HEK293T (cell line): ENCODE measurements at places on chromosomes 5 and 9.

DNA sequence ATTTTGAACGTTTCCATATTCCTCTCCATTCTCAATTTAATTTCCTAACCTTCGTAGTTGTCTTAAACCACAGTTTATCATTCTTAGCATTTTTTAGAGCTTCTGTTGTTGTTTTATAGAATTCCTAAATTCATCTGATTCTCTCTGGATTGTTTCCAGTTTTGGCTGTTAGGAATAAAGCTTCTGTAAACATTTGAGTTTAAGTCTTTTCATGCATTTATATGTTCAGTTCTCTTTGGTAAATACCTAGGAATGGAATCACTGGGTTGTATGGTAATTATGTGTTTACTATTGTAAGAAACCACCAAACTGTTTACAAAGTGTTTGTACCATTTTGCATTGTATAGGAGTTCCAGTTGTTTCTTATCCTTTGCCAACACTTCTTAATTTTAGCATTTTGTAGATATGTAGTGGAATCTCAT lies 29.7 kb downstream of the GPR21 start:
- DNase-seq: no peak

GRCh38 chr5:135441350-135441831 lies 5.8 kb downstream of the DCANP1 start:
- DNase-seq: no peak

DNA sequence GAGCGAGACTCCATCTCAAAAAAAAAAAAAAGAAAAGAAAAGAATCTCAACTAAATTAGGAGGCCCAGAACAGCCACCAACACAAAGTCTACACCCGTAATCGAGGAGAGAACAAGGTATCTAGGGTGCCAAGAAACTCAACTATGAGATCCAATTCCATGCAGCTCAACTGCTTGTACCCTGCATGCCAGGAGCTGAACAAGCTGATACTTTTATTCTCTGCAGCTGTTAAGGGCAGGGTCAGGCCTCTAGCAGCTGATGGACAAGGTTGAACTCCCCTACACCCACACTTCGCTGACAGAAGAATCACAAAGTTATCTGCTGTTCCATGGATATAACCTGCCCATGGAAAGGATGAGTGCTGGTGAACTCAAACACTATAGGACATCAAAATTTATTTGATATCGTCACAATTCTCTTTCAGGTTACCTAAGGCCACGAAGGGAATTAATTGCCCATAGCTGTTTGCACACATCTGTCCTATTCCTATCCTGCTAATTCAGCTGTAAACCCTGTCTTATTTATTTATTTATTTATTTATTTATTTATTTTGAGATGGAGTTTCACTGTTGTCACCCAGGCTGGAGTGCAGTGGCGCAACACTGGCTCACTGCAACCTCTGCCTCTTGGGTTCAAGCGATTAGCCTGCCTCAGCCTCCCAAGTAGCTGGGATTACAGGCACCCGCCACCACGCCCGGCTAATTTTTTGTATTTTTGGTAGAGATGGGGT lies 20.7 kb downstream of the UBAP2 start:
- no peak for DNase-seq

GRCh38 chr9:33800886-33801285 lies 5.5 kb downstream of the PRSS3 start:
- no peak for DNase-seq

DNA sequence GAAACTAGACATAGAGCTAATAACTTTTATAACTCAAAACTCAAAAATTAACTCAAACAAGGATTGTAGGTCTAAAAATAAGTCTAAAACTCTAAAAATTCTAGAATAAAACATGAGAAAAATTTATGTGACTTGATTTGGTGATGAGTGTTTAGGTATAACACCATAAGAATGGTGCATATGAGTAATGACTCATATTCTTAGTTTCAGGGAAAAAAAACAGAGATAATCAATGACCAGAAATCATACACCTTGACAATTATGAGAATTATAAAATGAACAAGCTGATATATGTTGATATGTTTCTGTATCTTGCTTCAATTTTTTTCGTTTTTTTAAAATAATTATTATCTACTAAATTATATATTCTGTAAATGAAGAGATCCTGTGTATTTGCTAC lies 541.2 kb downstream of the PTPRD start:
- DNase-seq: no peak

- DNase-seq: no peak
These were observed 650.5 kb downstream of the ACTL7B start for GRCh38 chr9:108205276-108205675.

- no peak for DNase-seq
These were observed 70.9 kb downstream of the PKD2L2 start for GRCh38 chr5:137960141-137960540.

GRCh38 chr5:1652873-1653697 lies 129.3 kb upstream of the LPCAT1 start:
- no peak for DNase-seq

GRCh38 chr5:431001-431710 lies 11.8 kb upstream of the EXOC3 start:
- DNase-seq: peak; percentile 81

DNA sequence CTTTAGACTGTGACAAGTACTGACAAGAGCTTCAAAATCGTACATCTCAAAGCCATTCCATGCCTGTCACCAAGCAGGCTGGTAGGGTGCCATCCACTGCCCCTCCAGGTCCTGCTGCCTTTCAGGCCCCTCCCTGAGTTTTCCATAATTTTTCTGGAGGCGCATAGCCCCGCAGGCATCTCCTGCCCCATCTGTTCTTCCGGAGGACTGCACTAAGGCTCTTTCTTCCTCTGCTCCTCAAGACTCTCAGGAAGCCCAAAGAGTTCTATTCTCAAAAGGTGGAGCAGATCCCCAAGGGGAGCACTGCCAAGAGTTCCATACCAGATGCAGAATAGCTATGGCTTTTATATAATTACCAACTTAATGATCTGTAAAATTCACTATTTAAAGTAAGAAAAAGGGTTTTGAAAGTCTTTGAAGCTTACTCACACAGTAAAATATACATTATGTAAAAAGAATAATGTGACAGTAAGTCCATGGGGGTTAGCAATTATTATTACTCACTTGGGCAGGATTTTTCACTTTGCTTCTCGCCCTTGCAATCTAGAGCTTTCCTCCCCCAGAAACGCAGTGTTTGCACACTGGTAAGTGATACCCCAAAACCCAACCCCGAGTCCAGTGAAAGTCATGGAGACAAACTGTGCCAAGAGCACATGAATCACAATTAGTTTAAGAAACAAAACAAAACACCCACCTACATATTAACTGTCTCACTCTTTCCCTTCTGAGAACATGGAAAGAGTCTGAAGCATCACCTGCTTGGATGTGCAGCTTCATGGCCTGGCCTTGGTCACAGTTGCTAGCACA lies 114.1 kb upstream of the DAPK1 start:
- DNase-seq: no peak

DNA sequence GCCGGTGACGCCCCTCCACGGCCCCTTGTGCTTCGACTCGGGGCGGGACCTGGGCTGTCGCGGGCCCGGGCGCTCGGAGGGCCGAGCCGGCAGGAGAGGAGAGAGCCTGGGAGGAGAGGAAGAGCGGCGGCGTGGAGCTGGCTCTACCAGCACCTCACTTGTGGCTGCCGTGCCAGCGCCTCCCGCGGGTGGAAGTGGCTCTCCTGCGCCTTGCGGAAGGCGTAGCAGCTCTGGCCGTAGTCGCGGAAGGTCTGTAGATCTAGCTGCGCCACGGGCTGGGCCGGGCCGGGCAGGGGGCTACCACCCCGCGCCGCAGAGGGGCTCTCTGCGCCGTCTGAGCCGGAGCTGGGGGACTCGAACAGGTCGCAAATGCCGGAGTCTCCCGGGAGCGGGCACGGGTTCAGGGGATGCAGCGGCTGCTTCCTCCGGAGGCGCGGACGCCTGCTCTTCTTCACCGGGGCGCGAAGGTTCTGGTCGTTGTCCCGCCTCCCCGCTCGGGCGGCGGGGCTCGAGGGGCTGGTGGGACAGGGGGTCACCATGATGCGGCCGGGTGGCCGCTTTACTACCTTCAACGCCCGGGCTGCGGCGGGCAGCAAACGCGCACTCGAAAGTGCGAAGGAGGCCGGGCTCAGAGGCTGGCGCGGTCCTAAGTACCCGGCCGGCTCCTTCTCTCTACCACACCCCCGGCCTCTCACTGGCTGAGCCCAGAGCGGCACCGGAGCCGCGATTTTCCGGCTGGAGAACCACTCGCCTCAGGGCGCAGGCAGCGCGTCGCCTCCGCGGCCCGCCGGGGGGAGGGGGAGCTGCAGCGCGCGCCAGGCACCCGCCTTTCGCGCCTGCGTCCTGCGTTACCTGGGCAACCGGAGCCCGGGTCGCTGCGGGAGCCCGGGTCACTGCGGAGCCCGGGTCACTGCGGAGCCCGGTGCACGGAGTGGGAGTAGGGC lies at the start of gene CCNO:
Gene CCNO, minus strand, starts transcription at position 624 of the 944 bp plus-strand sequence. Its CDS starts 85 bp downstream, at position 539.
- peak; percentile 85 for DNase-seq

GRCh38 chr9:32644698-32645097 lies 9.2 kb upstream of the TAF1L start:
- no peak for DNase-seq

DNA sequence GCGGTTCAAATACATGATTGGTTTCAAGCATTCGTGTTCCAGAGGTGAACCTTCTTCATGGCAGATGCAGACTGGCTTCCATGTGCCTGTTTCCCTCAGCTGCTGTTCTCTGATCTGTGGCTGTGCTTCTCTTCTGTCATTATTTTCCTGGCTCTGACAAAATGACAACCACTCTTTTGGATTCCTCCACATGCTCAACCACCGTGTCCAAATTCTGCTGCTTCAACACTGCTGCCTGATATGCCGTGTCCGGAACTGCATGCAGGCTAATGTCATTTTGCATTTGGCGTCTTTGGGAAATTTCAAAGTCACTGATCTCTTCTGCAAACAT lies 368.7 kb upstream of the ZNF608 start:
- DNase-seq: no peak

DNA sequence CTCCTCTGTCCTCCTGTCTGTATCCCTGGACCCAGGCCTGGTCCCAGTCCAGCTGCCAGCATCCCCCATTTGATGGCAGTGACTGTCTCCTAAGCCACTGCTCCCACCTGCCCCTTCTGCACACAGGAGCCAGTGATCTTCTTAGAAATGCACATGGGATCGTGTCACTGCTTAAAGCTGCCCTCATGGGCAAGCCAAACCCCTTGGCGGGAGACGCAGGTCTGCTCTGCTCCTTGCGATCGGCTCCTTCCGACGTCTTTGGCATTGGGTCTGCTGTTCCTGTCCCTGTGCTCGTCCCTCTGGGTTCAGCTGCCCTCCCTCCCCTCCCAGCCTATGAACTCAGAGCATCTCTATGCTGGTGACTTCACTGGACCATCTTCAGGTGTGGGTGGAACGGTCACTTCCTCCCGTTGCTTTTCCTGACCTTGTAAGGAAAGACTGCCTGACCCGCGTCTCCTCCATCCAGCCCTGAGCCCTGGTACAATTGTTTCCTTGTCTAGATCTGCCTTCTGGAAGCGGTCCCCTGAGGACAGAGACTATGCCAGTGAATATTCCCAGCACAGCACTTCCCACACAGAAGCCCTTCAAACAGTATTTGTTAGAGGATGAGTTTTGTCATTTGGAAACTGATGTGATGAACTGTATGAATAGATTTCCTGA lies 116.5 kb downstream of the ZNF354C start:
- no peak for DNase-seq
